ENCODE measurements at places on chromosomes 3 and 15.
A peak's percentile ranks its signal among the peaks of the same experiment; 100 is the strongest.

DNA sequence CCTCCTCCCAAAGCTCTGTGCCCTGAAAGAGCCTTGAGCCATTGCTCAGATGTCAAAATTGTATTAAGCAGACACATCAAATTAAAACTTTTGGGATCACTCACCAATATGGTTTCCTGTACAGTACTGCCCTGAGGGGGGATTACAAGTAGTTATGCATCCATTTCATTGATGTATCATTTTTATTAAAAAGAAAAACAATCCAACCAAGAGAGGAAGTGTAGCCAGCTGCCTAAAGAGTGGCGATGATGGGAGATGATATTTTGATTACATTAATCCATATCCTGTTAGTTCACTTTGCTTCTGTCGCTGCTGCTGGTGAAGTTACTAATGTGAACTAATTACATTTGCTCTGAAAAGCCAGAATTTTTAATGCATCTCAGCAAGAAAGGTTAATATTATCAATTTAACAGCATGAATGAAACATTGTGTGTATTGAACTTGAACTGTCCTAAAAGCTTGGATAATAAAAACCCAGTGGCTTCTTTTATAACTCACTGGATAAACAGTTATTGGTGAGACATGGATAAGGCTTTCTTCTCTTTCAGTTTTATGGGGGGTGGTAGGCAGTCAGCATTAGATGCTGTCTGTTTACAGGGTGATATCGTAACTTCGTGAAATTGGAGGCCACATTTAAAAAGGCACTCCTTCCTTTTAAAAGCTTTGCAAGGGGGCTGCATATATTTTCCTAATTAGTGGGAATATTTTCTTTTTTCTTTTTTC, 87.7 kb downstream of the IGF1R start:
- no peaks in the 10 kb centered on the region for H3K27me3 ChIP-seq
- no peak overlapping the region for H3K4me3 ChIP-seq
- H3K36me3 ChIP-seq, result no peaks in the 10 kb centered on the region
- H3K4me1 ChIP-seq, result peaks cover 37% of the 10 kb centered on the region

- H3K27ac ChIP-seq, result no peak overlapping the region
- peaks cover 6% of the 10 kb centered on the region for H3K36me3 ChIP-seq
- H3K4me3 ChIP-seq, result no peak overlapping the region
- no peak for DNase-seq
- H3K4me1 ChIP-seq, result peaks cover 19% of the 10 kb centered on the region
- no peaks in the 10 kb centered on the region for H3K27me3 ChIP-seq
Observed at GRCh38 chr15:40067921-40068624, 29.1 kb upstream of the SRP14 start.

- H3K36me3 ChIP-seq, result peaks cover 41% of the 10 kb centered on the region
- peak within 1 kb of the TSS; percentile 98 for H3K27ac ChIP-seq
- H3K4me1 ChIP-seq, result peaks cover 54% of the 10 kb centered on the region
Observed at GRCh38 chr3:72446218-72447058, 401.8 kb downstream of the SHQ1 start.

GRCh38 chr15:87777054-87777561, 479.4 kb downstream of the NTRK3 start:
- DNase-seq, result no peak
- H3K27me3 ChIP-seq, result no peaks in the 10 kb centered on the region
- no peak overlapping the region for H3K4me3 ChIP-seq
- no peaks in the 10 kb centered on the region for H3K4me1 ChIP-seq
- H3K27ac ChIP-seq, result no peak overlapping the region
- H3K36me3 ChIP-seq, result no peaks in the 10 kb centered on the region

DNA sequence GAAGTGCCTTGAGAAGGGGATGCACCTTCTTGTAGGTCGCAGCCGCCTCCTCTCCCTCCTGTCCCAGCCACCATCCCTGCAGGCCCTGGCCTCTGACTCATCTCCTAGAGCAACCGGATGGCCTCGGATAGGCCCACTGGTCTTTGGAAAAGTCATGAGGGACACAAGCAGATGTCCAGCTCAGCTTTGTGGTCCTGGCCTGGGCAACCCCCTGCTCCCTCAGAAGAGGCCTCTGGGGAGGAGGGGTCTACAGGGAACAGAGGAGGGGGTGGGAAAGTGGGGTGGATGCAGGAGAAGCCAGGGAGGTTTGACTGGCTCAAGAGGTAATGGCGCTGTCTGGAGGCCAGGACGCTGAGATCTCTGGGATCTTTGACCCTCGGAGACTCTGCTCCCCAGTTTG, 259.2 kb upstream of the TLE3 start:
- no peak for DNase-seq
- no peaks in the 10 kb centered on the region for H3K4me1 ChIP-seq
- H3K27me3 ChIP-seq, result peaks cover 5% of the 10 kb centered on the region
- H3K4me3 ChIP-seq, result no peak overlapping the region
- no peaks in the 10 kb centered on the region for H3K36me3 ChIP-seq

- no peak overlapping the region for H3K4me3 ChIP-seq
- no peak for DNase-seq
- H3K4me1 ChIP-seq, result no peaks in the 10 kb centered on the region
Observed at GRCh38 chr3:123818324-123818920, 65.7 kb downstream of the MYLK start.

DNA sequence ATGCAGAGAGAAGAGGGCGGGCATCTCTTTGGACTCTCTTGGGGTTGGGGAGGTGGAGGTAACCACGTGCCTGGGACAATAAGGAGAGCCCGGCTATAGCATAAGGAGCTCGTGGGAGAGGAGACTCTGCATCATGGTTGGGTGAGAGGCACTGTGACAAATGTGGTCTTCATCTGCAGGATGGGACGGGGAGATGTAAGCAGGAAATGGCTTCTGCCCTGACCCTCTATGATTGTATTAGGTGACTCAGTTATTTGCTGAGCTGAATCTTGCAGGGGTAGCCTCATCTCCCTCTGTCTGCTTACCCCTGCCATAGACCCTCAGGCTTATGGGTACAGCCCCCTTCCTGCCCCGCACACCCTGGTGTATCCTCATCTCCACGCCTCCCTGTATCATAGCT, 48.7 kb downstream of the CORO2B start:
- H3K4me3 ChIP-seq, result no peak overlapping the region
- H3K27me3 ChIP-seq, result no peaks in the 10 kb centered on the region
- H3K27ac ChIP-seq, result no peak overlapping the region
- H3K36me3 ChIP-seq, result no peaks in the 10 kb centered on the region

- H3K27ac ChIP-seq, result peak overlapping the region; percentile 95
- H3K4me3 ChIP-seq, result peak overlapping the region; percentile 51
- DNase-seq, result peak; percentile 66
- H3K27me3 ChIP-seq, result peaks cover 8% of the 10 kb centered on the region
- peaks cover 65% of the 10 kb centered on the region for H3K4me1 ChIP-seq
- H3K36me3 ChIP-seq, result peaks cover 7% of the 10 kb centered on the region
Observed at GRCh38 chr3:177337541-177338331, 140.5 kb upstream of the TBL1XR1 start.

Data from activated T-helper 1 cell treated with anti-CD3 and anti-CD28 coated beads, Interleukin-12 subunit alpha, Interleukin-12 subunit beta, Interleukin-2, Interleukin-4 antibody, amounts not matched to agents 30 ng/mL and 10 ng/mL and 1 ng/mL, durations not matched to agents 14 hours and 24 hours and 36 hours (primary cell).